ELF-1 (cell line): ENCODE measurements at places on chromosomes 1 and 21.

GRCh38 chr1:84672080-84672854 is 18.0 kb downstream of the SSX2IP start:
- DNase-seq, result no peak

DNA sequence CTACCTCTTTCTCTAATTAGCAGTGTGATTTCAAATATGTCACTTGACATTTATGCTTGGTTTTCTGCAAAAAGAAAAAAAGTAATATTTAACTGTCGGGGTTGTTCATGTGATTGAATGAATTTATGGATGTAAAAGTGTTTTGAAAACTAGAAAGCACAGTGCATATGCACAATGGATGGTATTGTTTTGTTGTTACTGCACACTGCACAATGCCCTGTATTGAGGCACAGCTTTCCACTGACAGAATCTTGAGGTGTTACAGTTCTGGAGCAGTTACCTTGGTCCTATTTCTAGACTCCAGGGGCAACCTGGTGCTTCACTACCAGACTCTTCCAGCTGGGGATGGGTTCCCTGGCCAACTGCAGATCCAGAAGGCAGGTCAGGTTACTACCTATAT is 116.8 kb upstream of the L1TD1 start:
- no peak for DNase-seq

- DNase-seq, result no peak
These were observed 1.6 kb upstream of the SH3BGRL3 start for GRCh38 chr1:26278303-26278702.

- no peak for DNase-seq
These were observed 201.0 kb downstream of the SIPA1L2 start for GRCh38 chr1:232428786-232429530.

DNA sequence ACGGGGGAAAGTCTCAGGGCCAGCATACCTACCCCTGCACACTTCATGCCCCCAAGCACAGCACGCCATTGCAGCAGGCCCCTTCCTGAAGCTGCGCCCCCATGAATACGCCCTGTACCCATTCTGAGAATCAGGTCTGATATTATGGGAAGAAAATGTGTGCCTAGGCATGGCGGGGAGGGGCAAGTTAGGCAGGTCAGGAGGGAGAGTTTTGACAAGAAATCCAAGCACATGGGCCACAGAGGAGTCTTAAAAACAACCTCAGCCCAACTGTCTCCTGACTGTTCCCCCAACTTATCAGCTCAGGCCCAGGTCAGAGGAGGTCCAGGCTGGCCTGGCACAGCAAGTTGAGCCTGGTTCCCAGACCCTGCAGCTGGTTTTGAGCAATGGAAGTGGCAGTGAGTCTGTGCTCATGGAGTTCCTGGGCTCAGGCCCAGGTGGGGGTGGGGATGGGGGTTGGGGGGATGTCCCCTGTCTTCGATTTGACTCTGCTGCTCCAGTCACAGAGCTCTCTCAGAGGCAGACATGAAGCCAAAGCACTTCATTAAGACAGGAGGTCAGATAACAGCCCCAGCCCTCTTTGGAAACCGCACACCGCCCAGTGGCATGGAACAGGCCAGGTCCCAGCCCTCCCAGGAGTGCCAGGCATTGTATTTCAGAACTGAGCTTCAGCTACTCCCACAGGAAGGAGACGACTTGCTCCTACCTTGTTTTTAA is 20.6 kb upstream of the BCAR3 start:
- DNase-seq, result no peak

GRCh38 chr1:69167876-69168275 is 399.8 kb upstream of the LRRC7 start:
- no peak for DNase-seq

GRCh38 chr1:116820369-116820768 is 66.1 kb downstream of the CD2 start:
- no peak for DNase-seq

- DNase-seq, result no peak
These were observed 93.1 kb upstream of the BCAR3 start for GRCh38 chr1:93774707-93775106.

GRCh38 chr1:98278055-98278454 is 357.2 kb upstream of the DPYD start:
- no peak for DNase-seq

DNA sequence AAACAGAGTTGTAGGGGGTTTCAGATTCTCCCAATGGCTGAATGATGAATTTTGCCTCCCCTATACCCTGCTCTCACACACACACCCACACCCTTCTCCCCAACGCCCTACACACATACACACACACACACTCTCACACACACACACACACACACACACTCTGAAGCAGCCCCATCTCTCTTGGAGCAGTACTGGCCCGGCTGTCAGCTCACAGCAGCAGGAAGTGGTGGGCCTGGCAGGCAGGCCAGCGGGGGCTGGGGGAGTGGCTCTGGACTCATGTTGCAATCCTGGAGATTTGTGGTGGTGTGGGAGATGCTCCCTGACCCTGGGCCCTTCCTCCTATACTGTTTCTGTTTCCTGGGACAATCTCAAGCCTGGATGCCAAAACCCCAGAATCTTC is 2.2 kb downstream of the IKBKE start:
- DNase-seq, result peak; percentile 49

DNA sequence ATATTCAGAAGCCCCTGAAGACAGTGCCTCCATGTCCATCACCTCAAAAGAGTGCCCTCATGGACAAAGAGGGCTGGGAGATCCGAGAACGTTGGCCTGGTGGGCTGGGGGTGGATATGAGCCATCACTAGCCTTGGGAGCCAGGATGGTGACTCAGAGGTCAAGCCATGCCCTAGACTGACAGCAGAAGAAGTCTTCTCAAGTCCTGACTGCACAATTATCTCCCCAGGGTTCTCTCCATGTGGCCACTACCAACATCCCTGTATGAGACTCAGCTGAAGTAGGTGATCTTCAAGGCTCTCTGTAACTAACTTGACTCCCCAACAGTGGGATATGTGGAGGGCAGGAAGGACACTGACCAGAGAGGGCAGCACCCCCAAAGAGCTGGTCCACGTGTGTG is 7.1 kb upstream of the USF1 start:
- DNase-seq, result no peak

DNA sequence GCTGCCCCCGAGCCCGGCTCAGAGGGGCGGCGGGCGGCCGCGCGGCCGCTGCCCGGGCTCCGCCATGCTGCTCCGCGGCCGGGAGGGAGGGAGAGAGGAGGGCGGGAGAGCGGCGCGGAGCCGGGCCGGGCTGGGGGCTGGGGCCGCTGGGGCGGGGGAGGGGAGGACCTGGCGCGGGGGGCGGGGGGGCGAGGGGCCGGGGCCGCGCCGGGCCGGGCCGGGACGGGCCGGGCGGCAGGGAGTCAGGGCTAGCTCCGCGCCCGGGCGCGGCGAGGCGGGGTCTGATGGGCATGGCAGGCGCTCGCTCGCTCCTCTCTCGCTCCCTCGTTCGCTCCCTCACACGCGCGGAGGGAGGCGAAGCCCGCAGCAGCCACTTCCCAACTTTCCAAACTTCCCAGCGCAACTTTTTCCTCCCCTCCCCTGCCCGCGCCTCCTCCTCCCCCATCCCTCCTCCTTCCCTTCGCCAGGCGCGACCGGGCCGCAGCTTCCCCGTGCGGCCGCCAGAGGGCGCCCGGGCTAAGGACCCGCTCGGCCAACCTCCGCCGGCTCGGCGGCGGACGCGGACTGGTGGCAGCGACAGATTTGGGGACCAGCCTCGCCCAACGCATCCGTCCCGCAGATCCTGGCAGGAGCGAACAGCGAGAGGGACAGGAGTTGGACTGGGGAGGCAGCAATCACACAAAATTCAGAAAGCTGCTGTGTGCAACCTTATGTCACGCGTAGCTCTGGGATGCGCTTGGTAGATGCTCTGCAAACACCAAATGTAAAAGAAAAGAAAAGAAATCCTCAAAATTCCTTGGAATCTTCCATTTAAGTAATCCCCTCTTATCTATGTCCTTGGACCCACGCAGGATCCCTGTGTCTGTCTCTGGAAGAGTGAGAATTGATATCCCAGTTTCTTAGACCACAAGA is at the start of gene TRABD2B:
TSS of gene TRABD2B (minus strand) at position 97 of the 912 bp plus-strand sequence.
- DNase-seq, result peak; percentile 93

DNA sequence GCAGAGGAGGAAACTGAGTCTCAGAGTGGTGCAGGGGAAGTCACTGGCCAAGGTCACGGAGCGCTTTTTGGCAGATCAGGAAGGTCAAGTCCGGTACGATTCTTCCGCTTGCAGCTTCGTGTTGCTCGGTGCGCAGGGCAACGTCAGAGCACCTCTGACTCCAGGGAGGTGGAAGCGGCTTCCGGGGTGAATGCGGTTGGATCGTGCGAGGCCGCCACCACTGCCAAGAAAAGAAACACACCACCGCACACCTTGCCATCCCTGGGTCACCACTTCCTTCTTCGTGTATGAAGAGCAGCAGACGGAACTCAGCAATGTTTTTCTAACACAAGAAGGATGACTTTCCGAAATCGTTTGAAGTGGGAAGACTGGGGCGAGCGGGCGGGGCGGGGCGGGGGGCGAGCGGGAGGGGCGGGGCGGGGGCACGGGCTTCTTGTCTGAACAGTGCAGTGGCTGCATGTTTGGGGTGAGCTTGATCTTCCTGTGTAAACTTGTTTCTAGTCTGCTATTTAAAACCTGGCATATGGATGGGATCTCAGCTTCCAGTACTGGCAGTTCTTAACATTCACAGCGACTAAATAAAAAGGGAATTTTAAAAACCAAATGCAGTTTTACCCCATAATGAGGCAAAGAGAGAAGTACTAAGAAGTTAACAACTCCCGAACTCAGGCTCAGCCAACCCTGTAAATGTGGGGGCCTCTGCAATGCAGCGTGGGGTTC is 300.0 kb downstream of the RRAGC start:
- no peak for DNase-seq

- peak; percentile 5 for DNase-seq
These were observed 402.0 kb downstream of the LTN1 start for GRCh38 chr21:28590676-28591075.

DNA sequence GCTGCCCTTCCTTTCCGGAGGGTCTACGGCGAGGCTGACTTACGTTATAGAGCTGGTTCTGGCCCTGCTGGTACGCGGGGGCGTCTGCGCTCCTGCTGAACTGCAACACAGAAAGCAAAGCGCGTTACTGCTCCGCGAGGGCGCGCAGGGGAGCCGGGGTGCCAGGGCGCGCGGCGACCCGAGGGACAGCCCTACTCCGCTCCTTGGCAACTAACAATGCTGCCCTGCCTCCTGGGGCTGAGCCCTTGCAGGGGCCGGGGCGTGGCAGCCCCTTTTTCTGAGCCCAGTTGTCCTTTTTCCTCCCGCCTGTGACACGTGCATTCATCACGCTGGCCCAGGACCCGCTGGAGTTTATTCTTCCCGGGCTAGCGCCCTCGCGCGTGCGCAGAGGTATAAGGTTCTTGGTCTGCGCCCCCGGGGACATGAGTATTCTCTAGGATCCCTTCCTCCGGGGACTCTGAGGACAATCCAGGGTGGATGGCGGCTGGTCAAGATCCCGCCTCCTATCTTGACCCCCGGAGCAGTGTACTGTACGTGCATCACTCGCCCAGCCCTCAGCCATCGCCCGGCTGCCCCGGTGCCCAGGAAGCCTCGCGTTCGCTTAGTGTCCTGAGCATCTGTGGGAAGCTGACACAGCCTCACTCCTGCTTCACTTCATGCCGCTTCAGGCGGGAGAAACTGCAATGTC is 78.9 kb downstream of the CD247 start:
- DNase-seq, result peak; percentile 73

DNA sequence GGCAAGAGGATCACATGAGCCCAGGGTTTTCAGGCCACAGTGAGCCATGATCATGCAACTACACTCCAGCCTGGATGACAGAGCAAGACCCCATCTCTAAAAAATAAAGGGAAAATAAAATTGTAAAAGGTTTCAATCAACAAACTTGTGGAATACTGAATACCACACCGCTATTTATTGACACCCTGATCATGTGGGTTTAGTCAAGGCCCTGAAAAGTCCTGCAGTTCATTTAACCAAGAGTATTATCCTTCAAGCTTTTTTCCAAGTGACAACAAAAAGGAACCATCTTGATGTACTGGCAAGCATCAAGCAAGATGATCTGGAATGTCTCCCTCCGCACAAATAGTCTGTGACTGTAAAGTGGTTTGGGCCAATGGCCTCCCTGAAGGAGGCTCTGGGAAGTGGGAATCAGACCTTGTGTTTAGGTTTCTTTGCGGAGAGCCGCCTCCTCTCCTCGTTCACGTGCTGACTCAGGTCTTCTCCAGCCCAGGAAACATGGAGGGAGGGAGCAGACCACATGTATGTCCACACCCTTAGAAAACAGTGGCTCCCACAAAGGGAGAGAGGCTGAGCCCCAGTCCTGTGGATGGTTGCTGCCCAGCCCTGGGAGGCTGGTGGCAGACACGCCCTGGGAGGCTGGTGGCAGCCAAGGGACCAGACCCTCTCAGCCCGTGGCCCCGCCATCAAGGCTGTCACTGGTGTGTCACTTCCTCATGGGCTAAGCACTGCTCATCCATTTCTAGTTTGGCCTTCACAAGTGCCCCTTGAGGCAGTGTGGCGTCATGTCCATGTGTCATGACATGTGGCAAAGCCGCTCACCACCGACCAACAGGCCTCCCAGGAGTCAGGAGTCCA is 56.7 kb downstream of the RIPK4 start:
- no peak for DNase-seq

- DNase-seq, result no peak
These were observed 6.0 kb downstream of the STMN1 start for GRCh38 chr1:25900219-25900618.

DNA sequence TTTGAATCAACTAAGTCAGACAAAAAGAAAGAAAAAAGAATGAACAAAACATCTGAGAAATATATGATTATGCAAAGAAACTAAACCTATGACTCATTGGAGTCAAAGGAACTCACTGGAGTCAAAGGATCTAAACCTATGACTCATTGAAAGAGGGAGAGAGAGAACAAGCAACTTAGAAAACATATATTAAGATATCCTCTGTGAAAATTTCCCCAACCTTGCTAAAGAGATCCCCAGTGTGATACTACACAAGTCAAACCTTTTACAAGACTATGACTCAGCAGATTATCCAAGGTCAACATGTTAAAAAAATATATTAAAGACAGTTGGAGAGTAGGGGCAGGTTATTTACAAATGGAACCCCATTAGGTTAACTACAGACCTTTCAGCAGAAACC is 1538.3 kb downstream of the NCAM2 start:
- DNase-seq, result no peak
